NCI-H2171 treated with DMSO at 0.1 percent for 48 hours (cell line): ENCODE measurements at places on chromosomes 3 and 15.
A peak's percentile ranks its signal among the peaks of the same experiment; 100 is the strongest.

DNA sequence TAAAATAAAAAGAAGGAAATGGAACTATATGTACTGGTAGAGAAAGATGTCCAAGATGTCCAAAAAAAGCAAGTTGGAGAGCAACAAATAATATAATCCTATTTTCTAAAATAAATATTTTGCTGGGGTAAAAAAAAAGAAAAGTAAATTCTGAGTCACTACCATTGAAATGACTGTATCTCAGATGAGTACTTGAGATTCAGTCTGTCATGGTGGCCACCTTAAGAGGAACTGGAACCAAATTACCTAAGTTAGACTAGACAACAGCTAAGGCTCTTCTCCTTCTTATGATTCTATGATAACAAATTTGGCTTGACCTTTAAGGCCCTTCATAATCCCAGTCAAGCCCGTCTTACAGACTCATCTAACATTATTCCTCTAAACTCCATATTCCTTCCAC is 270.6 kb upstream of the HES1 start:
- no peak for DNase-seq

DNA sequence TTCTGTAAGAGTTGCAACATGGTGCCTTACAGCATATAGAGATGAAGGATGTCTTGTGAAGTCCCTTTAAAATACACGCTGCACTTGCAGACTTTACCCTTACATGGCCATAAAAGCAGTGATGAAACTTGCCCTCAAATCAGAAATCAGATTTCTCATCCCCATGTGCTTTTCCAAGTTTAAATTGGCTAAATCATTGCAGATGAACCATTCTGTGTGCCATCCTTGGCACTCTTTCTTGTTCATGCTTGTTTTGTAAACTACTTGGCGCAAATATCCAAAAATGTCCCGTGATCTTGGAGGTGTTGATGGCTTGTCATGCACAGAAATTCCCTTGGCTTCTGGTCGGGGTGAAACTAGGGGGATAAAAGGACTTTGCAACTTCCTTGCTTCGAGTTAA is 135.7 kb downstream of the LRIG1 start:
- DNase-seq, result no peak

GRCh38 chr15:51229907-51230330 is 108.5 kb downstream of the CYP19A1 start:
- peak; percentile 16 for DNase-seq

- DNase-seq, result peak; percentile 9
Measured at GRCh38 chr15:101303408-101303807, 8.4 kb upstream of the SNRPA1 start.

DNA sequence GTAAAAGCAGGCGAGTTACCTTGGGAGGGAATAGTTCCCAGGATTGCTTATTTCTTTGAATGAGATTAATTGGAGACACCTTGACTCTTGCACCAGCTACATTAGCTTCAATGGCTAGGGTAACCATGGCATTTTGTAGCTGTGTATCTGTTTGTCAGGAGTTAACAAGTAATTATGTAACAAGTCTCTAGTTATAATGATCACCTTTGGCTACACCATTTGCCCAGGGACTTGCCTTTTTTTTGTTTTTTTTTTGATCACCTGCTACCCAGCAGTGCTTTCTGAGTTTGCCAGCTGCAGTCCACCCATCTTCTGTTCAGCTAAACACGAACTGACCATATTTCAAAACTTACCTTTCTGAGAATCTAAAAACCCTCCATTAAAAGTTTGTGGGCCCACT is 2.2 kb downstream of the MED12L start:
- peak; percentile 12 for DNase-seq

- no peak for DNase-seq
Measured at GRCh38 chr15:68751622-68752021, 69.1 kb downstream of the ANP32A start.

DNA sequence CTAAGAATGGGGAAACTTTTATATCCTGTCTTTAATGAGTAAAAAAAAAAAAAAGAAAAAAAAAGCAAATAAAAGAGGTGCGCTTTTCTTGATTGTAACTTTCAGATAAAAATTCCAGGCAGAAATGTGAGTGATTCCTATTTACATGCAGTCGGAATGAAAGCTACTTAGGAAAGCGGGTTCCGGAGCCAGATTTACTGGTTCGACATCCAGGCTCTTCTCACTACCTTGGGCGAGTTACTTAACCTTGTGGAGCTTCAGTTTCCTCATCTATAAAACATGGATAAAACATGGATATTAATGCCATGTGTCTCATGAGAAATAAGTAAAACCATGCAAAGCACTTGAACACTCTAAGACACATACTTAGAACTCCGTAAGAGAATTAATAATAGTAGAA is 169.2 kb downstream of the TP63 start:
- DNase-seq, result no peak

- DNase-seq, result no peak
Measured at GRCh38 chr3:196012481-196012880, 69.4 kb downstream of the TFRC start.

GRCh38 chr3:54421943-54422342 is 299.6 kb downstream of the CACNA2D3 start:
- DNase-seq, result no peak

- DNase-seq, result no peak
Measured at GRCh38 chr3:20742903-20743552, 557.0 kb upstream of the SGO1 start.

GRCh38 chr3:55555873-55556618 is 68.9 kb upstream of the WNT5A start:
- DNase-seq, result no peak

DNA sequence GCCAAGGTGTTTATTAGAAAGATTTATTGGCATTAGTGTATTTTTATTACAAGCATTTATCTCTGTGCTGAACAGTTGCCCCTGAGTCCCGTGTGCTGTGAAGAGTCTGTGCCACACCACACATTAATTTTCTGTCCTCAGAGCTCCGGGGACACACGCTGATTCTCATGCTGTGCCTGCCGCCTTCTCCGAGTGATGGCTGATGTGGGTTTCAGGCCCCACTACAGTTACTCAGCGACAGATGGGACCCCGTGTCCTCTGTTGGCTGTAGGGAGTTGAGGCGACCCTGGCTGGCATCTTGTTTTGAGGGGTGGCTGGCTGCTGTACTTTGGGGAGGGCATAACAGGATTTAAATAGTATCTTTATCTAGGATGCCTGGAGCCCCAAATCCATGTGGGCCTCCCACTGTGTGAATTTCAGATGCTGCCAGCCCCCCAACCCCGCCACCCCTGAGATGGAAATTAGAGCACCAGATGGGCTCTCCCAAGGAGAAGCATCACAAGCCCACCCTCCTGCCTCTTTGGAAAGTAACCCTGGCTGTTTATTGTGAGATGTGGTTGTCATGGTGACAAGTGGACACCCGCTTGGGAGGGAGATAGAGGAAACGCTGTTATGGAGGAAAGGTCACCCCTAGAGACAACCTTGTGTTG is 185.6 kb downstream of the APBA2 start:
- peak; percentile 70 for DNase-seq

- DNase-seq, result no peak
Measured at GRCh38 chr3:144457758-144458157, 486.1 kb downstream of the DIPK2A start.

- DNase-seq, result no peak
Measured at GRCh38 chr3:184325715-184326369, 11.4 kb downstream of the EIF4G1 start.

DNA sequence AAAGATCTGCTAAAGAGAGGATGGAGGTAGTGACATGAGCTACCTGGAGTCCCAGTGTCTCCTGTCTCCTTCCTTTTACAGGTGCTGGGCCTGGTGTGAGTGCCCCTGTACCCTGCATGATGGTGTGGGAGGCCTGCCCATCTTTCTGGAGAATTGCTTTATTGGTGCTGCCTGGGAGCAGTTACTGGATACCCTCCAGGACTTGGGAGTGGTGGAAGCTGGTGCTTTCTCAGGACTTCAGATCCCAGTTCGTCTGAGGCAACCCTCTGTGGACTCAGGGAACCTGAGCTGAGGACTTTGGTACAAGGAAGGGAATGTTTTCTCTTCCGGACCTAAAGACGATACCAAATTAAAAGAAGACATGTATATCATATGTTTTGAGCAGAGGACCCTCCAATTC is 18.3 kb upstream of the NUDT16 start:
- DNase-seq, result no peak

DNA sequence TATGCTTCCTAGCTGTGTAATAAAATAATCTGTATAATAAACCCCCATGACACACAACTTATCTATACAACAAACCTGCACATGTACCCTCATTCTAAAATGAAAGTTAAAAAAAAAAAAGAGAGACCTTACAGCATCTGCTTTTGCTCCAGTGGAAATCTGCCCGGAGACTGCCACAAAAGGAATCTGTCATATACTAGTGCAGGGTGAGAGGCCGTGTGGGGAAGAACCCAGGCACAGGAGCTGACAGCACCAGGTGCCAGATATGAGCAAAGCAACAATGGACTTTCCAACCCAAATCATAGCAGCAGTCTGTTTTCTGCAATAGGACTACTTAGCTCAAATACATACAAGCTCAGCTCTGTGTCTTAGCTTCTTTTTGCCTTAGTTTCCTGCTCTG is 346.5 kb downstream of the ROBO1 start:
- DNase-seq, result no peak

DNA sequence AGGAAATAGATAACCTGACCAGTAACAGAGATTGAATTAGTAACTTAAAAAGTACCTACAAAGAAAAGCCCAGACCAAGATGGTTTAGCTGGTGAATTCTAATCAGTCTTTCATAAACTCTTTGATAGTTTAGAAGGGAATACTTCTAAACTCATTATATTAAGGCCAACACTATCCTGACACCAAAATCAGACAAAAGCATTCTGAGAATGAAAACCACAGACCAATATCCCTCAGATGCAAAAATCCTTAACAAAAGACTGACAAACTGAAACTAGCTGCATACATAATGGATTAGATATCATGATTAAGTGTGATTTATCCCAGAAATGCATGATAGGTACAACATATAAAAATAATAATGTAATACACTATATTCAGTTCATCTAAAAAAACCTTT is 115.6 kb downstream of the RFX7 start:
- no peak for DNase-seq

GRCh38 chr3:21185816-21186314 is 565.1 kb downstream of the ZNF385D start:
- no peak for DNase-seq

- DNase-seq, result no peak
Measured at GRCh38 chr3:23741036-23741706, 64.6 kb upstream of the UBE2E1 start.

- DNase-seq, result no peak
Measured at GRCh38 chr3:117531078-117531767, 821.6 kb downstream of the TUSC7 start.

GRCh38 chr15:89599021-89599420 is 23.8 kb downstream of the TICRR start:
- DNase-seq, result no peak

GRCh38 chr3:187746442-187747281 is 1.4 kb upstream of the BCL6 start:
- no peak for DNase-seq

DNA sequence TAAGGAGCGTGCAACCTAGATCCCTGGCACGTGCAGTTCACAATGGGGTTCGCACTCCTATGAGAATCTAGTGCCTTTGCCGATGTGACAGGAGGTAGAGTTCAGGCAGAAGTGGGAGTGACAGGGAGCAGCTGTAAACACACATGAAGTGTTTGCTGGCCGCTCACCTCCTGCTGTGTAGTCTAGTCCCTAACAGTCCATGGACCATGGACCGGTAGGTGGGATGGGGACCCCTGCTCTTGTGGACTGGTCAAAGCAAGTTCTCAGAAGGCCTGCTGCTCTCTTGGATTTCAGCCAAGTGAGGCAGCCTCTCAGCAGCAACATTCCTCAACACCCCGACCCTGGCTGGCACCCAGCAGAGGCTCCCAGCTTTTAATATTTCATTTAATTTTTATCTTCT is 58.2 kb upstream of the SNRPA1 start:
- DNase-seq, result no peak

DNA sequence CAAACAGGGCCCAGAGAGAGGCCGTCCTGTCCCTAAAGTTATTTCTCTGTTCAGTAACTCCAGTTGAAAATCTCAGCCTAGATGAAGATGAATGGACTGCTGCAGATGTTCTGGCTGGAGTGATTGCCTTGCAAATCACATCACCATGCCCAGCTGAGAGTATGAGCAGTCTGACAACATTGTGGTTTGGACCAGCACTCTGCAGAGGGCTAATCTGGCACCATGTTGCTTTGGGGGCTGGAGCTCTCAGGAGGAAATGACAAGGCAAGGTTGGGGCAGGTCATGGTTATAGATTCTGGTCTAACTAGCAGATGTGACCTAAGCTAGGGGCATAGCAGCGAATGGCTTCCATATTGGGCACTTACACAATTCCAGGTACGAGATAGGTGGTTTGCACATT is 314.2 kb downstream of the CLSTN2 start:
- no peak for DNase-seq

GRCh38 chr3:63240381-63240902 is 37.7 kb upstream of the SYNPR start:
- no peak for DNase-seq
